ENCODE measurements at places on chromosomes 7 and 10.

GRCh38 chr7:131007439-131008330 lies 273.7 kb upstream of the KLF14 start:
- no peak for DNase-seq

GRCh38 chr7:38185395-38186307 lies 7.6 kb downstream of the STARD3NL start:
- no peak for DNase-seq

DNA sequence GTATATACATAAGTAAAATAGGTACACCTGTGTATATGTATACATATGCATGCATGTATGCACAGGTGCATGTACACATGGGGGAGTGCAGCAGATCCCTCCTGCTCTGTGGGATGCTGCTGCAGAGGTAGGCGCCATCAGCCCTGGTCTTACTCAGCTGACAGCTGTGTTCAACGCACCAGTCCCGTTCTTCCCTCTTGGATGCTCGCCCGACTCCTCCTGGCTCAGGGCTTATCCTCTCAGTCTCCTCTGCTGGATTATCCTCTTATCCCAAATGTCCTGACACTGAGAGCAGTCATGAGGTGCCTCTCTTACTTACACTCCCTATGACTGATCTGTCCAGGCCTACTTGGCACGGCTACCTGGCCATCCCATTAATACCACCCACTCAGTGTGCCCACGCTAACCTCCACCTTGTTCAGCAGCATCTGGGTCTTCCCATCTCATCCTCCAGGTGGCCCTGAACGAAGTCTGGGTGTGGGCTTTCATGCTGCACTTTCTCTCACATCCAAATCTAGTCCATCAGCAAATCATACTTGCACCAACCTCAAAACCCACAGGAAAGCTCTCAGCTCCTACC lies 357.1 kb downstream of the TCERG1L start:
- no peak for DNase-seq

DNA sequence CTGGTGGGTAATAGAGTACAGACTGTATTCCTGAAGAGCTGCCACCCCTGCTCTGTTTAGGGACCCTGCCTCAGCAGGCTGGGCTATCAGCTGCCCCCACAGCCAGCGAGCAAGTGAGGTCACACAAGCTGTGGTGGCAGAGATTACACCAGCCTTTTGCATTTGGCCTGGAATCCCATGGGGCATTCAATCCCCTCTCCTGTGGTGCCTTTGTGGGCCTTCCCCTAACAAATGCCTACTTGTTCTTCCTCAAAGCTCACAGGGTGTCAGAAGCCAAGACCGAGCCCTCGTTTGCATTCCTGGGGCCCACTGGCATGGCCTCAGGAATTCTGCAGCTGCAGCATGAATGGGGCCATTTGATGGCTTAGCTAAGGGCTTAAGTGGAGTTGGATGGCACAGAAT lies 212.7 kb upstream of the PHYHIPL start:
- DNase-seq, result no peak

DNA sequence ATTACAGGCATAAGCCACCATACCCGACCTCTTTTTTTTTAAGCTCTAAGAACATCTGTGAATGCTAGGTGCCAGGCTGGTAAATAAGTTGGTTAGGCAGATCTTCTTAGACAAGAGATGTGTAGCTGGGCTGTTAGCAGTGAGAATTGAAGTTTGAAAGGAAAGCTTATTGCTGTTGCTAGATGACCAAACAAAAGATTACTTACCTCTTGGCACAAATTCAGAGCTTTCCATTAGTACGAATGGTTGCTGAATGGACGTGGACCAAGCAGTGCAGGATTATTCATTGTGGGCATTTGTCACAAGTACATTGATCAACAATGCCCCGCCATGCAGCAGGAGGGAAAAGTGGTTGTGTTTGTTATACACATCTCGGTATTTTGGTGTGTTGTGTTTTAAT lies 131.2 kb downstream of the GFRA1 start:
- DNase-seq, result no peak

- DNase-seq, result no peak
Observed at GRCh38 chr7:36287371-36288241, 102.1 kb upstream of the ANLN start.

GRCh38 chr10:13890233-13891127 lies 303.7 kb downstream of the PRPF18 start:
- DNase-seq, result no peak

GRCh38 chr10:34824870-34825269 lies 9.8 kb upstream of the PARD3 start:
- no peak for DNase-seq

DNA sequence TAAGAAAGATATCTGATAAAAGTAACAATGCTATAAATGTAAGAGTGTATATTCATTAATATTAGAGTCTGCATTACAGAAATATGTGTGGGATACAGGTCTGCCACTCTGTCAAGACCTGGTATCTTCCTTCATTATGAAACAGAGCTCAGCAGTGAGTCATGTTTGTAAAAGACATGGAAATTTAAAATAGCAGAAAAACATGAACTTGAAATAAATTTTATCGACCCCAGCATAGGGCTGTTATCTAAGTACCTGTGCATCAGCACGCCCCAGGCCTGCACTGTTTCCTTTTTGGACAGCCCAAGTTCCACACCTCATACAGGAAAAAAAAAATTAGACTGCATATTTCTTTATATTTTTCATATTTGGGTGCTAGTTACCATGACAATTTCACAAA lies 58.0 kb upstream of the ZPBP start:
- DNase-seq, result no peak

GRCh38 chr7:29177963-29178600 lies 16.5 kb upstream of the CHN2 start:
- DNase-seq, result no peak

DNA sequence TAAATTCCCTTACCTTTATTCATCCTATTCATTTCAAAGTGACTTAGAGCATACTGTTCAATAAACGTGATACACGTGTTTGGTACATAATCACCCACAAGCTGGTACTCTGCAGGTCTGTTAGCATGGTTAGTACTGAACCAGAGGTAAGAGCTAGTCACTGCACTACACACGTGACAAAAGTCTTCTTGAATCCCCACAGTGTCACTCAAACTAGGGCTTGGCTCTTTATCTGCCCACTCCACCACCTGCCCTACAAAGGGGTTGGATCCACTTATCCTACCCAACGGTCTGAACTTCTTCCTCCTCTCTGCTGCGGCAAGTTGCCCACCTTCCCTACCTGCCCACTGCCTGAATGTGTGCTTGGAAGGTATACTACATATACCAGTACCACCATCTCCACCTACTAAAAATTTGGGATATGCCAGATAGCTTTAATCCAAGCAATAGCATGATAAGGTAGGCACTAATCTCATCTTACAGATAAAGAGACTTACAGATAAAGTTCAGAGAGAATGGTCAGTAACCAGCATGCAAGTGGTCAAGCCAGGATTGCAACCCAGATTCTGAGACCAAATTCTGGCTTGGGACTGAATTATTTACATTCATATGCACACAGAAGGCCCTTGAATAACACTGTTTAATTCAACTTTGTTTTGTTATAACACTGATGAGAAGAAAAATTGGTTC lies 92.2 kb downstream of the SGMS1 start:
- no peak for DNase-seq

DNA sequence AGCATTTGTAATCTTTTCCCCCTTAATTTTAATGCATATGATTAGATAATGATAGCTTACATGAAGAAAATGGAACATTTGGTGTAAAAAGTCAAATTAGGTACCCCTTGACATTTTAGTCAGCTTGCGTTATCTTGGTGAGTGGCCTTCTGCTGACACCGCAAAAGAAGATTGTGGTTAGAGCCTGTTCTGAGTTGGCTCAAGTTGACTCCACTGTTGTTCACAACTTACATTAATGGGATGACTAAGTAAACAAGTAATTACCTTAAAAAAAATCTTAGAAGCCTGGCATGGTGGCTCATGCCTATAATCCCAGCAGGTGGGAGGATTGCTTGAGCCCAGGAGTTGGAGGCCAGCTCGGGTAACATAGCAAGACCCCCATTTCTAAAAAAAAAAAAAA lies 24.2 kb downstream of the TRRAP start:
- DNase-seq, result no peak

- DNase-seq, result no peak
Observed at GRCh38 chr10:118531105-118531852, 64.2 kb downstream of the PRLHR start.

GRCh38 chr10:108147346-108147745 lies 982.8 kb upstream of the SORCS1 start:
- DNase-seq, result no peak

GRCh38 chr10:27035163-27035562 lies 65.1 kb downstream of the ANKRD26 start:
- no peak for DNase-seq

DNA sequence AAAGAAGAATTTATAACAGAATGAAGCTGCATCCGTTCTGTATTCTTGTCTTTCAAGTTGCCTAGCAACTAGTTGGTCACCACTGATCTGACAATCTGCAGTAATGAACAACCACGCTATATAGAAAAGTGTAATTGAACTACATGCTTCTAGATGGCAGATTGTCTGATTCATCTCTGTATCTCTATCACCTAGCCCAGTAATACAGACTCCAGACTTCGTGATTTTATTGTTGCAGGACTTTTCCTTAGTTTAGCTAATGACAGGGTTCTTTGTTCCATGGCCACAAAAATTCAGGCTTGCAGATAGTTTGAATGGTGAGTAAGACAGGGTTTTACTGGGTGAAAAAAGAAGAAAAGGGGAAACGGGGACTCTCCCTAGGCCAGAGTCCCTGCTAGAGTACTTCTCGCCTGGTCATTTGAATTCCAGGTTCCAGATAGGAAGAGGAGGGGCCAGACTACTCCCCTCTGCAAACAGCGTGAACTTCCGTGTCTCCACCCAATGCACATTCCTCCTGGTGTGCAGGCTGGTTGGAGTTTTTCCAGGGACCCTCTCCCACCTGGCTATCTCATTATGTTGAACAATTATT lies 45.9 kb downstream of the COL1A2 start:
- DNase-seq, result no peak

- no peak for DNase-seq
Observed at GRCh38 chr10:96468845-96469244, 44.9 kb downstream of the TLL2 start.

GRCh38 chr7:129605960-129606614 lies 5.4 kb upstream of the NRF1 start:
- DNase-seq, result no peak

DNA sequence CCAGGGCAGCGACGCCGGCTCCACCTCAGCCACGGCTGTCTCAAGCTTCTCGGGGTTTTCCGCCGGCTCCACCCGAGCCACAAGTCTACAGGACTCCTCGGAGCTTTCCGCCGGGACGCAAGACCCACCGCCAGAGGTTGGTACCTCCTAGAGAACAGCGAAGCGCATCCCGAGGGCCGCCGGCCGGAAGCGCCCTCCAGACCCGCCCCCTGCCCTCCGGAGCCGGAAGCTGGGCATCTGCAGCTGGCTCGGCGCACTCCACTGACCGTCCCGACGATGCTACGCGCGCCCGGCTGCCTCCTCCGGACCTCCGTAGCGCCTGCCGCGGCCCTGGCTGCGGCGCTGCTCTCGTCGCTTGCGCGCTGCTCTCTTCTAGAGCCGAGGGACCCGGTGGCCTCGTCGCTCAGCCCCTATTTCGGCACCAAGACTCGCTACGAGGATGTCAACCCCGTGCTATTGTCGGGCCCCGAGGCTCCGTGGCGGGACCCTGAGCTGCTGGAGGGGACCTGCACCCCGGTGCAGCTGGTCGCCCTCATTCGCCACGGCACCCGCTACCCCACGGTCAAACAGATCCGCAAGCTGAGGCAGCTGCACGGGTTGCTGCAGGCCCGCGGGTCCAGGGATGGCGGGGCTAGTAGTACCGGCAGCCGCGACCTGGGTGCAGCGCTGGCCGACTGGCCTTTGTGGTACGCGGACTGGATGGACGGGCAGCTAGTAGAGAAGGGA lies at the start of gene MINPP1:
Gene MINPP1, plus strand, starts transcription at position 254 of the 726 bp plus-strand sequence. Its CDS starts 23 bp downstream, at position 277.
- peak; percentile 68 for DNase-seq

- no peak for DNase-seq
Observed at GRCh38 chr10:45433716-45434469, 59.9 kb downstream of the ALOX5 start.

DNA sequence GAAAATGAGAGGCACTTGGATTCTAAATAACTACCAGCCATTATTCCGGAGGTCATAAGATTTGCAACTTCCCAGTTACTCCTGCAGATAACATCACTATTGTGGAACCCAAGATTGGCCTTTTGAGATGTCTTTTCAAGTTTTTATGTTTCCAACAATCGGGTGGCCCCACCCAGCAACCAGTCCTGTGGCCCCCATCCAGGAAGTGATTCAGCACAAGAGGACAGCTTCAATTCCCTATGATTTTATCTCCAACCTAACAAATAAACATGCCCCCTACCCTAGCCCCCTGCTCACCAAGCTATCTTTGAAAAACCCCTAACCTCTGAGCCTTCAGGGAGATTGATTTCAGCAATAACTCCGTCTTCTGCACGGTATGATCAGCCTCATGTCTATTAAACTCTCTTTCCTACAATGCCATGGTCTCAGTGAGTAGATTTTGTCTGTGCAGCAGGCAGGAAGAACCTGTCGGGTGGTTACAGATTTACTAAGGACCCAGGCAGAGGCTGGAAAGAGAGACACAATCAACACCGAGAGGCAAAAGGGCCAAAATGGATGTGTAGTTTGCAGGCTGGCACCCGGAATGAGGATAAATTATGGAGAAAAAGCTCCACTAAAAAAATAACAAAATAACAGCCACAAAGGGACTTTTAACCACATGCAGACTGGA lies 83.9 kb upstream of the UNC5B start:
- no peak for DNase-seq

DNA sequence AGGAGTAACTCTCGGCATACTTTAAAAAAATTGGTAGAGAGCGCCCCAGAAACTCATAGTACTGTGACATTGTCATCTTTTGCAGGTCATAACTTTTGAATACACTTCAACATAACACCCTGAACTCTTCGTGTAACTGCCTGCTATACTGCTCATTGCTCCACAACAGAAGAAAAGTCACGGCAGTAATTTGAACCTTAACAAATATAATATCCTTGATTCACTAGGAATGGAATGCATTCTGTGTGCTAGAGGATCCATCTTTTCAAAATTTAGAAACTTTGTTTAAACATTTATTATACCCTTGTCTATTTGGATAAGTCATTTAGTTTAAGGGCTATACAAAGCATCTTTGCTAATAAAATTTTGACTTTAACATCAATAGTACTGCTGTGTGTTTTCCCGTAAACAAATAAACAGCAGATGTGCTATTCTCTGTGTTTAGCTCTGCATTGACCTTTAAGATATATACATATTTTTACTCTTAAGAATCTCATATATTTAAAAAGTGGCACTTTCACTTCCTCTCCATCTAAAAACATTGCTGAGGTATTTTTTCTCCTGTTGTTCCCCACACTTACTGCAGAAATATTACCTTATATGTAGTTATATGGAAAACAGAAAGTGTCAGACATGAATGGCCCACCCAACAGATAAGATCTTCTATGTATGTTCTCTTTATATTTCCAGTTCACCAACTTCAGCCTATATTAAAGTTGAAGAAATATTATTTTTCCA lies 217.6 kb upstream of the TMEM229A start:
- DNase-seq, result no peak

DNA sequence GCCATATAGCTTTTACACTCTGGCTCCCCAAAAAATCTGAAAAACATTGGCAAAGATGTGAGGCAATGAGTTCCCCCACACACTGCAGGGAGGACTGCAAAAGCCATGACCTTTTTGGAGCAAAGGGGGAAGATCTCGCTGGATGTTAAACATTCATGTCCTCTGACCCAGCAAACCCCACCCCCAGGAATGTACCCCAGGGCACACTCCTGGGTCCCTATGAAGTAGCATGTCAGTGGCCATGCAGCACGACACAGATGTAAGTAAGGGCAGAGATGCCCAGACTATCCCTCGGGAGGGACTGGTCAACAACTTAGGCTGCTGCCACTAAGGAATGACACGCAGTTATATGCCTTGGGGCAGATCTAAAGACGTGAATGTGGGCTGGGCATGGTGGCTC lies 100.6 kb downstream of the DLG5 start:
- no peak for DNase-seq

- no peak for DNase-seq
Observed at GRCh38 chr7:50282813-50283605, 21.5 kb upstream of the IKZF1 start.

Data from progenitor cell of endocrine pancreas (in vitro differentiated cells).